ENCODE measurements at places on chromosomes 2 and 18.
A peak's percentile ranks its signal among the peaks of the same experiment; 100 is the strongest.

GRCh38 chr2:223920109-223920508 is 25.0 kb downstream of the WDFY1 start:
- no peak for DNase-seq

DNA sequence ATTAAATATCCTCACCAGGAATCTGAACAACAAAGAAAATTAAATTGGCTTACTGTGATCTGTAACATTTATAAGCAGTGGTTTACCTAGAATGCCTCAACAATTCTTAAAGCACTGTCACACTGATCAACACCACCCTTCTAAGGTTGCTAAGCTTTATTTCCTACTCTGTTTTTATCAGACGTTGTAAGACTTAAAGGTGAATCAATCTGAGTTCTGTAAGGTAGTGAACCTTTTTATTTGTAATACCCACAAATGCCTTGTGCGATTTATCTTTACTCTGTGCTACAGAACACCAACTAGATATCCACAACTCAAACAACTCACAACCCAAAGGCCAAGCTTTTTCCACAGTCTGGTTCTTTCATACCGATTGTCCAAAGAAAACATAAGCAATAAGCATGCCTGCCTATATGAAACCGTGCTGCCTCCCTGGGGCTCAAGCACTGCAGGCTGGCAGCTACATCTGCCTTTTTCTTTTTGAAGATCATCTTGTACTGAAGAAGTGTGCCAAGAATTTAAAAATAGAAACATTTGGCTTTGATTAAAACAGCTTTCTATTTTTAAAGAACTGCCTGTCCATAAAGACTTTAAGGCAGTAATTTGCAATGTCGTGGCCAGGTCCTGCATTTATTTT is 490.7 kb downstream of the NUP35 start:
- DNase-seq: no peak

DNA sequence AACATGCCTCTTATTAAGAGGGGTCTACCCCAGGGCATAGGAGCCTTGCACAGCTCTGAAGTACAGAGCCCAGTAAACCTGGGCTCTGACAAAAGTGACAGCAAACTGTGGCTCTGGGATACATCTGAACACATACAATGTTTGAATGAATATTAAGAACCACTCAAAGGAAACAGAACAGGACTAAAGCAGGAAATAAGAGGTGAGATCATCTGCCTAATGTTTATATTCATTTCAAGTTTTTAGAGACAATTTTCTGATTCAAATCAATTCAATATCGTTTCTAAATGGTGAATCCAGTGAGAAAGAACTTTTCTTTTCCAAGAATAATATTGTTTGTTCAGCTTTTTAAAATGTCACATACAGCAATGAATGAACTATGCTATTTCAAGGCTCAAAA is 136.7 kb upstream of the CAVIN2 start:
- no peak for DNase-seq

DNA sequence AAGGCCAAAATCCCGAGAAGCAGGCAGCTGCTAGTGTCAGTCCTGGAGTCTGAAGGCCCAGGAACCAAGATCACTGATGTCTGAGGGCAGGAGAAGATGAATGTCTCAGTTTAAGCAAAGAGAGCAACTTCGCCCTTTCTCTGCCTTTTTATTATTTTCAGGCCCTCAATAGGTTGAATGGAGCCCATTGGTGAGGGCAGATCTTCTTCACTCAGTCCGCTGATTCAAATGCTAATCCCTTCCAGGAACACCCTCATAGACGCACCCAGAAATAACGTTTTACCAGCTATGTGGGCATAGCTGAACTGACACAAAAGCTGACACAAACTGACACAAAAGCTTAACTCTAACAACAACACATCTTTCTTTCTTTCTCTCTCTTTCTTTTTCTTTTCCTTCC is 78.0 kb upstream of the KCNJ3 start:
- no peak for DNase-seq

DNA sequence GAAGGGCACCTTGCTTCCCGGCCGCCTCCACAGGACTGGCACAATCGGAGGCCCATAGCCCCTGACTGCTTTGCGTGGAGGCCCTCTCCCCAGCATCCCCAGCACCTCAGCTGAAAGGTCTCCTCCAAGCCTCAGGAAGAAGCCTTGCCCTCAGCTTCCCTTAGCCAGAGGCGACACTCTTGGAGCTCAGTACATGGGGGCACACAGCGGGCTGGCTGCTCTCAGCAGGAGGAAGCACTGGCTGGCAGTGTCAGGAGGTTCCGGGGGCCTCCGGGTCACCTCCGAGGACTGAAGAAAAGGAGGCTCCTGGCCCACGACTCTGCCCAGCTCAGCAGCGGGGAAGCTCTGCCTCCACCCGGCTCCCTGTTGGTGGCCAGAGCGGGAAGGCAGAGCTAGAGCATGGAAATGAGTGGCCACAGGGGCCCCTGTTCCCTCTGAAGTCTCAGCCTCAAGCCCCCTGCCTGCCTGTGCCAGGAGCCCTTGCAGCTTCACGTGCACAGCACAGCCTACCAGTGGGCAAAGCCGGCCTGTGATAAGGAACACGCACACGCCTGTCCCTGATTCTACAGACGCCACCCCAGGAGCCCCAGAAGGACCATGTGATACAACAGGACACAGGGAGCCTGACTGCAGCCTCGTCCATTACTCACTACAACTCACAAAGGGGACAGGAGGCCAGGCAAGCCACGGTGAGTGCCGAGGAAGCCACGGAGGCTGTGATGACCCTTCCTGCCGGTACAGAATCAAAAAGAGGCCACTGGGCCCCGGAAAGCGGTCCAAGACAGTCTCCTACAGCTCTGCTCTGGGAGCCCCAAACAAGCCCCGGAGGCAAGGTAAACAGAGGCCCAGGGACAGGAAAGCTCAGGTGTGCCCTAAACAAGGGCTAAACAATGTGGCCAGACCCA is 15.5 kb downstream of the HDAC4 start:
- DNase-seq: no peak

DNA sequence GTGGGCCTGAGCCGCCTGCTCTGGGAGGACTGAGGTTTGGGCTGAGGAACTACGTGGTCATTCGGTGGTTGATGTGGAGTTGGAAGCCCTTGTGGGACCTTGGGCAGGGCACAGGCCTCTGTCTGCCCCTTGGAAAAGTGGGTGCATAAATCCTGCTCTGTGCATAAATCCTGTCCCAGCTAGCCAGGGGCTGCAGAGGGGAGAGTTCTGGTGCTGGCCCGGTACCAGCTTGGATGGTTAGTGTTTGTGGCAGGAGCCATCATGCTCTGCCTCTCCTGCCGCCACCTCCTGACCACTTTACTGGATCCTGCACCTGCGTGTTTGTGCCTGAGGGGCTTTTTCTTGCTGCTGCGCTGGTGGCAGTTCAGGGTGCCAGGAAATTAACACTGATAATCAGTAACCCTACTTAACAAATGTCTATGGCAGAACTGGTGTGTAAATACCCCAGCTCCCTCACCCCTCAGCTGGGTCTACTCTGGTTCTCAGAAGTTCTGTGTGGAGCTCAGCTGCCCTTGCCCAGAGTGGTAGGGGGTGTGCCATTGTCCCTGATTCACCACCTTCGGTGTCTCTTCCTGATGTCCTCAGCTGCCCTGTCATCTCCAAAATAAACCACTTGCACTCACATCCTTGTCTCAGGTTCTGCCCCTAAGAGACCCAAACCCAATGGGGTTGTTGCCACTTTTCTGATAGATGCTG is 156.8 kb downstream of the GLI2 start:
- DNase-seq: peak; percentile 16
